ENCODE measurements at places on chromosomes 4 and X.

DNA sequence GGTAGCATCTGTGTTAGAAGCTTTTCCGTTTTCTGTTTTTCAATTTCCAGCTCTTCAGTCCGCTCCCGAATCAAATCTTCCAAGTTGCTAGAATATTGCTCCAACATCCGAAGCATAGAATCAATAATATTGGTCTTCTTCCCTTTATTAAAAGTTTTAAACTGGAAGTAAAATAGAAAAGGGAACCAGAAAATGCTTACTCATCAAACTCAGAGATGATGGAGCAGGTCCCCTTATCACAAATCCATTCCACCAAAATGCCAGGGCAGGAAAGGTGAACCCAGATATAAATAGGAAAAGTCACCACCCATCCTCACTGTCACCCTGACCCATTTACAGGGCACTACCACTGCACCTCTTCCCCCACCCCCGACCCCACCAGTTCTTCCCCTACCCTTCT is 89.0 kb downstream of the GUCY2F start:
- no peak for DNase-seq

DNA sequence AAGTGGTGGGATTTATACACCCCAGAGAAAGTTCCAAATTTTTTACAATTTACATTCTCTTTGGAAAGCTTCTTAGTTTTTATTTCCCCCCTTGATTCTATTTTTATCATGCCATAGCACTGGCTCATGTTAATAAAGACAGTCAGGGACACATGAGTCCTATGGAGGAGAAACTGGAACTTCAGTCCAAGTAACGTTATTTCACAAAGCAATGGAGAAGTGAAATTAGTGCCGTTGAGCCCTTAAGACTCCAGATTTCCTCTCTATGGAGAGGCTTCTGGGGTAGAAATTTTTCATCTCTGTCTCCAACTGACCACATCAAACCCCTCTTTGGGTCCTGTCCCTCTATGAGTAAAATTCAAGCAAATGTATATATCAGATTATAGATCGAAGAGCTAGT is 12.8 kb upstream of the TASL start:
- DNase-seq = no peak

- no peak for DNase-seq
These were observed 2.8 kb downstream of the SORCS2 start for GRCh38 chr4:7195141-7195515.

DNA sequence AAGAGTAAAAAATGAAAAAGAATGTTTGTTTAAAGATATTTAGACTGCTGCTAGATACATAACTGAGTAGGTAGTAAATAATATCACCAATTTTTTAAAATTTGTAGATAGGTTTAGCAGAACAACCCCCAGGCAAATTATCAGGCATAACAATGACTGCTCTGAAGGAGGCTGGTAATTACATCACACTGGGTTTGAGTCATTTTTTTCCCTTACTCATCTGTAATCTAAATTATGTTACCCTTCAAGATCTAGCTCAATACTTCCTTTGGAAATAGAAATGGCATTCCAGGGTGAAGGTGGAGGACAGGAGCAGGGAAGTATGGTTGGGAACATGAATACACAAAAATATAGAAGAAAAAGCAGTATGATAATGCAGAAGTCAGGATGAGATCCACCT is 431.6 kb upstream of the MAOA start:
- no peak for DNase-seq

DNA sequence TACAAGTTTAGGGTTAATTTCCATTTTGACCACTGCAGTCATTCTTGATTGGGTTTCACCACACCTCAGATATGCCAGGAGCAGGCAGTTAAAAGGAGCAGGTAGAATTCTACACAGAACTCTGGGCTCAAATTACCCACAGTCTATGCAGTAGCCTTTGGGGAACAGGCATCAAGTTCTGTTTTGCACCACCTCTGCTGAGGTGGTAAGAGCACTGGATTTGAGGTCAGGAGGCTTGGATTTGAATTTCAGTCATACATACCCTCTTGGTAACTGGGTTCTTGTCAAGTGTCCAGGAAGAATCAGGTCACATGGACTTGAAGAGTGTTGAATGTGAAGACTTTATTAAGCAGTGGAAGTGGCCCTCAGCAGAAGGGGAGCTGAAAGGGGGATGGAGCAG is 40.4 kb upstream of the PGK1 start:
- DNase-seq = no peak

GRCh38 chr4:133839326-133839725 is 362.3 kb downstream of the PABPC4L start:
- DNase-seq = no peak

GRCh38 chrX:100931218-100931924 is 2.7 kb upstream of the XKRX start:
- no peak for DNase-seq

DNA sequence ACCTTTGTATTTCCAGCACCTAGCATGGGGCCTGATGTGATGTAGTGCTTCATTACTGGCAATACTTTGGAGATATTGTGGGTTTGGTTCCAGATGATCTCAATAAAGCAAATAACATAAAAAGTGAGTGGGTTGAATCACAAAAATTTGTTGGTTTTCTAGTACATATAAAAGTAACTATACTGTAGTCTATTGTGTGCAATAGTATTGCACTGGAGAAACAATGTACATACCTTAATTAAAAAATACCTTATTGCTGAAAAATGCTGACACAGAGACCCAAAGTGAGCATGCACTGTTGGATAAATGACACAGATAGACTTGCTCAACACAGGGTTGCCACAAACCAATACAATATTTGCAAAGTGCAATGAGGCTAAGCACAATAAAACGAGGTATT is 17.7 kb upstream of the MGST2 start:
- DNase-seq = no peak

DNA sequence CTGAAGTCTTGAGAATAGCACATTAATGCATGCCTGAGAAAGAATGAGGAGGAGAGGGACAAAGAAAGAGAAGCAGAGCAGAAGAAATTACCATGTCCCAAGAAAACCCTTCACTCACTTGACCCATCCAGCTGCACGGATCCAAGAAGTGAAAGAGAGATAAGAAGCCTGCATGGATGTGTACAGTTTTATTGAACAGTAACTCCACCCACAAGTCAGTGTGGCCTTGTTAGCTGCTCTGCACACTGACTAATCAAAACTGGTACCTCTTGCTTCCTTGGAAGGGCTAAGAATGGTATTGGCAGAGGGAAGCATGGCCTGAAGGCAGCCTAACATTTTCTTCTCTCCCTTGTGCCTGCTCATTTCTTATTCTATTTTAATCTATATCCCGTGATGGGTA is 163.9 kb downstream of the SLC7A11 start:
- DNase-seq = no peak

DNA sequence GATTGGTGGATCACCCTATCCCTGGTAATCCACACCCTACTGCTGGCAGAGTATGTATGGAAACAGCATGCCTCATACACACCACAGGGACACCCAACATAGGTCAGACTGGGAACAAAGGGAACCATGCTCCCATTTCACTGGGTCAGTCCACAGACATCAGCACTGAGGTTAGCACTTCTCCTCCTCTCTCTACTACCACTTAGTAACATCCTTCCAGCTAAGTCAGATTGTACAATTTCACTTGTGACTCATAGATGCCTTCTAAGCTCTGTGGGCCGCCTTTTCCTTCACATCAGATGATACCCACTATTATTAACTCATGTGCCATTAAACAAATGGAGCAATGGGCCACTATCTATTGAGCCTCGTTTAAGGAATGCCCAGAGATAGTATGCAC is 15.5 kb upstream of the ZXDA start:
- DNase-seq = no peak

GRCh38 chr4:17578482-17578891 is 1.5 kb downstream of the LAP3 start:
- no peak for DNase-seq

- no peak for DNase-seq
These were observed 68.4 kb downstream of the PSAPL1 start for GRCh38 chr4:7366180-7366945.

DNA sequence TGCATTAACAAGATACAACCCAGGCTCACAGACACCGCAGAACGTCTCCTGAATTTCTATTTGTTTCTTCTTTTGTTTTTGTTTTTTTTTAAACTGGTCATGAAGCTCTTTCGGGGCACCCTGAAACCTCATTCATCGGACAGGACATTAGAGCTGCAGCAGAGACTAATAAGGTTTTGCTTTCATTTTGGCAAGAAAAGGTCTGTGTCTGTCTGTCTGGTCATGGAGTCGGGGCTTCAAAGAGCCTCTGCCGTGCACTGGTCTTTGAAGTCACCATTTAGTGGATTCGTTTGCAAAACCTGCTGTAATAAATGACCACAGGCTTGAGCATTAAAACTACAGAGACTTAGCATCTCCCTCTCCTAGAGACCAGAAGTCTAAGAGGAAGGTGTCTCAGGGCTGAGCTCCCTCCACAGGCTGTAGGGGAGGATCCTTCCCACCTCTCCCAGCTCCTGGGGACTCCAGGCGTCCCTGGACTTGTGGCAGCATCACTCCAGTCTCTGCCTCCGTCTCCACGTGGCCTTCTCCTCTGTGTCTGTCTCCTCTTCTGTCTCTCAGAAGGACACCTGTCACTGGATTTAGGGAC is 247.5 kb downstream of the CRLF2 start:
- DNase-seq = no peak

- no peak for DNase-seq
These were observed 3.1 kb upstream of the BCORL1 start for GRCh38 chrX:129979207-129979920.

DNA sequence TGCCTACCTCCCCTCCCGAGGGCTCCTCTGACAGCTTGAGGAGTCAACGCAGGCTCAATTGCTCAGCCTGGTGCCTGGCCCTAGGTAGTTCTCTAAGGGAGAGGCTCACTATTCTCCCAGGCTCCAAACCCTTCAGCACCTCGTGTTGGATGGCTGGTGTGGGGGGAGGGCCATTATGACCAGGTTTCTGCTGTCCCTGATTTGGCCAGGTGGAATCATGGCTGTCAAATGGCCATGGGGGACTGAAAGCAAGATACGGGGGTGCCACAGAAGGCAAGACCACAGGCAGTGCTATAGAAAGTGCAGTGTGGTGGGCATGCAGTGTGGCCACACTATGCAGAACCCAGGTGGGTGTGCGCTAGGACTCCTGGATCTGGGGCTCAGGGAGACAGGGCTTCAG is 9.5 kb downstream of the PNMA6F start:
- no peak for DNase-seq

DNA sequence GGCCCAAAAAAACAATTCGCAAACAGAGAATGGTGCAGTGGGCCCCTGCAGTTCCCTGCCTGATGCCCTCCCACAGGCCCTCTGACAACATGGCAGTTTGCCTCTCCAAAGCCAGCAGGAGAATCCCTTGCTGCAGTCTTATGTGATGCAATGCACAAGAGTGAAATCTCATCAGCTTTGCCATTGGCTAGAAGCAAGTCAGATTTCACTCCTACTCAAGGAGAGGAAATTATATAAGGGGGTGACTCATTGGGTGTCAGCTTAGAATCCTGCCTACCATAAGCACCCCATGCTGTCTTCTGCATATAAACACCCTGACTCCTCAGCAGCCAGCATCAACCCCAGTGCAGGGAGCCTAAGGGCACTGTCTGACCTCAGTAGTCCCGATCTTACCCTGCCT is 157.3 kb upstream of the LDB2 start:
- no peak for DNase-seq

DNA sequence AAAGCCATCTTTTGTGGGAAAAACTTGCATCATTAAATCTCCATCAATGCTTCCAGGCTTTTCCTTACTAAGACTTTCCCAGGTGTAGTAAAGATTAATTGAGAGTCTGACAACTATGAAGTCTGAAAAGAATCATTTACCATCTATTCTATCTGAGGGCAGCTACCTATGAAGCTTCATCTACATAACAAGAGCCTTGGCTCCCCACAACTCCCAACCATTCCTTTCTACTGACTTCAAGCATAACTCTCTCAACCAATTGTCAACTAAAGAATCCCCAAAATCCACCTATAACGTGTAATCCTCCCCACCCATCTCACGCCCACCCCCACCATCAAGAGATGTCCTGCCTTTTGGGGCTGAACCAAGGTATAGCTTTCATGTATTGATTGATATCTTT is 101.5 kb upstream of the GABRA2 start:
- DNase-seq = no peak

DNA sequence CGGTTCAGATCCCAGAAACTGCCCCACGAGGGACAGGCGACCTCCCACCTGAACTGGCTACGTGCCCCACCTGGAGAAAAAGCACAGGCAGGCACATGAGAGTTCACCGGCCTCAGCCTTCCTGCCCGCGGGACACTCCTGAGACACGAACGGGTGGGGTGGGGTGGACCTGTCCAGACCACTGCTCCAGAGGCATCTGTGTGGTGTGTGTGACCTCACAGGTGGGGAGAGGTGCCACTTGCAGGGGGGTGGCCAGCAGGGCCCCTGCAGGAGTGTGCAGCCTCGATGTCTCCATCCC is 18.5 kb downstream of the NELFA start:
- no peak for DNase-seq

GRCh38 chr4:107562316-107562715 is 157.7 kb downstream of the PAPSS1 start:
- no peak for DNase-seq

DNA sequence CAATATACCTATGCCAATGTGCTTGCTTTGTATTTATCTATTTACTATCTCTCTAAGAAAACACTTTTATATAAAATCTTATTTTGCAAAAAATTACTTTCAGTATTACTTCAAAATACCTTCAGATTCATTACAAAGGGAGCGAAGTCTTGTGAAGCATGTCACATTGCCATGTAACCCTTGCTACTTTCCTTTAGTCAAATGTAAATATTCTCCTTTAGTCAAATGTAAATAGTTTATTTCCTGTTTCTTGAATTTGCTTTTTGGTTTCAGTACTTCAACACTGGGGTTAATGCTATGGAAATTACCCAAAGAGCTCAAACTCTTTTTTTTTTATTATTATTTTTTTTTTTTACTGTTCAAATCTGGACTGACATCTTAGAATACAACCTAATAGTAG is 383.3 kb downstream of the GRXCR1 start:
- DNase-seq = no peak

- no peak for DNase-seq
These were observed 34.5 kb upstream of the FAM9C start for GRCh38 chrX:13078739-13079444.

All from activated CD4-positive, alpha-beta T cell treated with anti-CD3 and anti-CD28 coated beads for 24 hours (primary cell).